ENCODE measurements at places on chromosomes 2 and 18.

DNA sequence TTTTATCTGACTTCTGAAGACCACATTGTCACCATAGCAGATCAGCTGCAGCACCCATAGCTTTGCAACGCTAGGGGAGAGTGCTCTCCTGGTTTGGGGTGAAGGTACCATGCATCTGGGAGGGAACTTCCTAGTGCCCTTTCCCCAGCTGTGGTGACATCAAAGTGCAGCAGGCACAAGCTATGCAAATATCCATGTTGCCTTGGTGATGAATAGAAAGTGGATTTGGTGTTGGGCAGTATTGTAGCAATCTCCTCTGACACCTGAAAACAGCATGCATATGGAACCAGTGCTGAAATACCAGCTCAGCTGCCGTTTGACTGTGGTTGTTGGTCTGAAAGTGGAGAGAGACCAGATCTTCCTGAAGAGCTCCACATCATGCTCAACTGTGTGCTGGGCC lies 37.1 kb downstream of the BCL2L11 start:
- DNase-seq, result no peak

DNA sequence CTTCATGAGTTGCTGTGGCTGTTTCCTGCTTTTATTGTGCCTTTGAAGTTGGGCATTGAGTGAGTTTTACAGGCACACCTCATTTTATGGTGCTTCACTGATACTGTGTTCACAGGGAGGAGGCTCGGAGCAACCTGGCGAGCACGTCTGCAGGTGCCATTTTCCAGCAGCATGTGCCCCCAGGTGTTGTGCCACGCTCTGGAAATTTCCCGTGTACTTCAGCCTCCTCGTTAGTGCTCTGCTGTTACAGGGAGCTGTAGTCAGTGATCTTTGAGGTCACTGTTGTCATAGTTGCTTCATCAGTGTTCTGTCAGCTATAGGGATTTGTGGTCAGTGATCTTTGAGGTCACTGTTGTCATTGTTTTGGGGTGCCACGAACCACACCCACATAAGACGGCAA lies 20.1 kb downstream of the CTDP1 start:
- DNase-seq, result no peak

DNA sequence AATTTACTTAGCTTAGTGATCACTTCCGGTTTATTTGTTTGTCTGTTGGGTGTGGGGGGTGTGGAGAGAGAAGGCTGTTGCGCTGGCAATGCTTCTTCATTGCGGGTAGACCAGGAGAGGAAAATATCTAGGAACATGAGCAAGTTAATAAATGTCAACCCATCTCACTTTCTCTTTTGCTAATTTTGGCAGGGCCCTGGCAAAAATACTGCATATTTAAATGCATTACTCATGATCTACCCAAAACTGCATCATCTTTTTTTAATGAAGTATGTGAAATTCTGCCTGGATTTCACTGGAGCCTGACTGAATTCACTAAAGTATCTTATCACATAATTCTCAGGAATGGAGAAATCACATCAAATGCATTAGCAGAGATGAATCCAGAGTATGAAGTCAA lies 1131.0 kb upstream of the NXPH2 start:
- DNase-seq, result no peak

DNA sequence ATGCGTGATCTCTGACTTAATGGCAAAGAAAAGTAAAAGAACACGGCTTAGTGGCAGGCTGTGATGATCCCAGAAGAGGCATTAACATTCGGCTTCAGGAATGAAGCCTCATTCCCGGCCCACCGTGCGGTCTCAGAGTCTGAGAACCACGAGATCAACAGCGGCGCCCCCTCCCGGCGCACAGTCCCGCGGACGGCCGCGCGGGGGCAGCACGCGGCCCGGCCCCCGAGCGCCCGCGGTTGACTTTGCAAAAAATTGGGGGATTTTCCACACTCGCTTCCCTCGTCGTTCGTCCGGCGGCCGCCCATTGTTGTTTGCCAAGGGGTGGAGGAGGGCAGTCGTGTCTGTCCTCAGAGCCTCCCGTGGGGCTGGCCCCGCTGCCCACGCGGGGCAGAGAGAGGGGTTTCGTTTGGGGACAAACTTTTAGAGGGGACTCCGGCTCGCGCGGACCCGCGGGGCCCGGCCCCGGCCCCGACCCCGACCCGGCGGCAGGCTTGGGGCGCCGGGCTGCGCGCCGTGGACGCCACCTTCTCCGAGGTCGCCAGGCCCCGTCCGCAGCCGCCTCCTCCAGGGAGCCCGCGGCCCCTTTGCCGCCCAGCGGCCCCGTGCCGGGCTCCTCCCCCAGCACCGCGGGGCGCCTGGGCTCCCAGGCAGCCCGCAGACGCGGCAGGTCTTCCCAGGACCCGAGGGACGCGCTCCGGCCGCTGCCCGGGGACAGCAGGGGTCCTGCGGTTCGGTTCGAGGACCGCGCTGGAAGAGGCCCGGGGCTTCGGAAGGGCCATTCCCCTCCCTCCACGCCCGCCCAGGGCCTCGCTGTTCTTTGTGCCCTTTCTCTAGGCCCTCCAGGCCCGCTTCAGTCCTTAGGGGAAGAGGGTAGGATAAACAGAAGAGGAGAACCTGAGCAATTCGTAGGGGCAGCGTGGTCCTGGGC lies 3.4 kb upstream of the HS6ST1 start:
- peak; percentile 69 for DNase-seq

- DNase-seq, result no peak
These were observed 16.4 kb downstream of the TNS1 start for GRCh38 chr2:217986256-217986961.

GRCh38 chr18:46067438-46068007 lies 4.5 kb downstream of the PSTPIP2 start:
- DNase-seq, result no peak

GRCh38 chr18:25496544-25496943 lies 144.6 kb upstream of the ZNF521 start:
- DNase-seq, result no peak

DNA sequence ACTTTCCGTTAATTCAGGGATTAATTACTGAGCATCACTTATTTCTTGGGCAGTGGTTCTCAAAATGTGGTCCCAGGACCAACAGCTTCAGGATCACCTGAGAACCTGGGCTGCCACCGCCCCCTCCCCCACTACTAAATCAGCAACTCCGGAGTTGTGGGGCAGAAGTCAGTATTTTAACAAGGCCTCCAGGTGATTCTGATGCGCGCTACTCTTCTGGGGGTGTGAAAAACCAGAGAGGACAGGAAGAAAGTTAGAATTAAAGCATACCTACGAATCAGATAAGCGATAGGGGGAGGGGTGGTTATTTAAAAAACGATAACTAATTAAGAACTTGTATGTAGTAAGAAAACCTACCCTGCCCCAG lies 319 bp downstream of the ZSCAN30 start:
- no peak for DNase-seq

DNA sequence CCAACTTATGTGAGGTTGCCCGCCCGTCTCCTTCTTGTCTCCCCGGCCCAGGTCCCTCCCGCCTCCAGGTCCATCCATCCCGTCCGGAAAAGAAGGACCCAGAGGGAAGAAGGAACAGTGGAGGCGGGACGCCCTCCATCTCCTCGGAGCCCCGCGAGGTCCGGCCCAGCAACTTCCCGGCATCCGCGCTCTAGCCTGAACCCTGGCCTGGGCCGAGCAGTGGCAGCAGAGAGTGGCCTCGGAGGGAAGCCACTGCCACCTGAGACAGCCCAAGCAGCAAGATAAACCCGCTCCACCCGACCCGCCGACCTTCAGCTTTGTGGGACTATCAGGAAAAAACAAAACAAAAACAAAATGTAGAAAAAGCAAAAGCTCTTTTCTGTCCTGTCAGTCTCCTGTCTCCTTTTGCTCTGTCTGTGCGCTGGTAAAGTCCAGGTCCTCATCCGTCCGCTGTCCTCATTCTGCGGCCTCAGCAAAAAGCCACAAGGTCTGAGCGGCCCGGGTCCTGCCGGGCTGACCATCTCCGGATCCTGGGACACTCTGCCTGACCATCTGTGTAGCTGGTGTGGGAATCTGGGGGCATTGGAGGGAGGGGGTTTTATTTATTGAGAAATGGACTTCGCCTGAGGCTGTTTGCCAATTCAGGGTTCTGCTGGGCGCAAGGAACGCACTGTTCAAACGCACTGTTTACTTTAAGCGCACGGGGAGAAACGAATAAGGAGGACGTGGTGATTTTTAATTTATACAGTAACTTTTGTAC lies 3.1 kb downstream of the DLX1 start:
- no peak for DNase-seq

DNA sequence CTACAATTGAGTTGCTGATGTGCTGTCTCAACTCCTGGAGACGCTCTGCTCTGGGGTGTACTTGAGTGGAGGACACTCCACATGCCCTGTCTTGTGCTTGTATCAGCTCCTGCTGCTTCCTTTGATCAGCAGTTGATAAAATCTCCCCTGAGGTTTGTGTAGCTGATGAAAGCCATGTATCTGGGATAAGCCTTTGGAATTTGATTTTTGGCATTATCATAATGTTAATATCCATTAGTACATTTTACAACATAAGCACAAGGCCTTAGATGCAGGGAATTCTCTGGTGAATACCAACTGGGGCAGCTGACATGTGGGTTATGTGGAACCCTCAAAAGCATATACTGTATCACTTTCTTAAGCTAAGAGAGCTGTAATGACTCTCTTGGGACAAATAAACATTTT lies 222.7 kb upstream of the ITGA4 start:
- no peak for DNase-seq

- no peak for DNase-seq
These were observed 16.3 kb downstream of the ABCB11 start for GRCh38 chr2:169014780-169015179.

DNA sequence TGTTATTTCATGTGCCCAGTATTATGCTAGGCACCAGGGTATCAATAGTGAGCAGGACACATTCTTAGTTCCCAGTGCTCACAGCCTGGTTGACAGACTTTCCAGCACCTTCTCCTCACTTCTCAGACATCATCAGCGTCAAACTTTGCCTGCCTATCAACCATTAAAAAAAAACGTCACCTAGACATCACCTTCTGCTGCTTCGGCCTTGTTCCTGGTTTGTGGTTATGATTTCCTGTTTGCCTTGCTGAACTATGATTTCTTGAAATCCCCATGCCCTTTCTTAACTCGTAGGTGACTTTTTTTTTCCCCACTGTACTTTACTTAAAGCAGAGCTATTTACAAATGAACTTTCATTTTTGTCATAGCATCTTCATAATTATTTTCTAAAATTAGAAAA lies 60.4 kb upstream of the NABP1 start:
- peak; percentile 8 for DNase-seq

DNA sequence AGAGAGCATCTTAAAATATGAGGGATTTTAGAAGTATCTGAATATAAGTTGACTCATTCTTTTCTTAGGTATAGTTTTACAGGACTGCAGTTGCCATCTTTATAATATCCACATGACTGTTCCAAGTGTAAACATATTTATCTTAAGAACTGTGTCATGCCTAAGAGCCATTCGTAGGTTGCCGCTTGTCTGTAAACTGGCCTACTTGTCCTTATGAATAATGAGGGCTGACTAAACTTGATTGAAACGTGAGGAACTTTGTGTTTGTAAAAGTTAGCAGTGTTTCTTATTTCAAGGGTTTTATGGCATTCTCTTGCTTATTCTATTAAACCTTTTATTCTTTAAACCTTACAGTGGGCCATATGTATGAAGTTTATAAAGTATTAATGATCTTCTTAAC lies 99.6 kb downstream of the MAP3K20 start:
- DNase-seq, result no peak

DNA sequence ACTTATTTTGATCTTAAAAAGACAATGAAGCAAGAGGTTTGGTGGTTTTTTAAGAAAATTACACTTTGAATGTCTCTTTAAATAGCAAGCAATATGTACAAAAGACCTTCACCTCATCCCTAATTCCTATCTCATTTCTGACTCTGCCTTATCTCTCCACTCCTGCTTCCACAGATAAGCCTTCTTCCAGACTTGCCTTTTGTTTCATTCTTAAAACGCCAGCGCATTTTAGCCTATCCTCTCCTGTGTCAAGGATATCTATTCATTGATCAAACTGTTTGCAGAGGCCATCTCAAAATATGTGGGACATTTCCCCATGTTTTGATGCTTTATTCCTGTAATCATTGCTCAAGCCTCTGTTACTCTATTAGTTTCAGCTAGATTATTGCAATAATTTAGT lies 562.5 kb downstream of the PARD3B start:
- no peak for DNase-seq

GRCh38 chr2:170002096-170002495 lies 174.8 kb downstream of the UBR3 start:
- no peak for DNase-seq

- DNase-seq, result no peak
These were observed 16.1 kb upstream of the SPTBN1 start for GRCh38 chr2:54440050-54440449.

DNA sequence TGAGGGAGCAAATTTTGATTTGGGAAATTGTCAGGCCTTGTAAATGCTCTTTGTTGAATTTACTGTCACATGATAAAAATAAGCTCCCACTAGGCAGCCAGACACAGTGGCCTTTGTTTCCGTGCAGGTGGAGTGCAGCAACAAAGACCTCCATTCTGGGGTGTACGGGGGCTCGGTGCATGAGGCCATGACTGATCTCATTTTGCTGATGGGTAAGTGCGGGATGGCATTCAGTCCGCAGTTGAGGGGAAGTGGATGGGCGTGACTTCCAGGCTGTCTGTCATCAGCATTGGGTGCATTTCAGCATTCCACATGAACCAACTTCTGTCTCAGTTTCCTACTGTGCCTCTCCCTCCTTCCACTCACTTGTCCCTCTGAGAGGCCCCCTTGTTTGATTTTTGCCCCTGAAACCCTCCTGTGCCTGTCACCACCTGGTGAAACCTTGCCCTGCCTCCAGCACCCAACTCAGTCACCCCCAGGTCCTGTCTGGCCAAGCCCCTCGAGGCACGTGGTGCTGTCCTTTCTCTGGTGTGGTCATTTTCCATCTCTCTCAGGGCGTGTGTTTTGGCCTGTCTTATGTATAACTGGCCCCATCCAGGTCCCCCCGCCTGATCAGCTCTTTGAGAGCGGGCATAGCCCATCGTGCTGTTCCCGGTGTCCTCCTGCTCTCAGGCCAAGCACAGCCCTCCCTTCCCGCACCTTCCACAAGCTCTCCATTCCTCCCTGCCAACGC lies 16.3 kb downstream of the CNDP2 start:
- no peak for DNase-seq

GRCh38 chr2:239585422-239585821 lies 184.6 kb upstream of the HDAC4 start:
- no peak for DNase-seq

DNA sequence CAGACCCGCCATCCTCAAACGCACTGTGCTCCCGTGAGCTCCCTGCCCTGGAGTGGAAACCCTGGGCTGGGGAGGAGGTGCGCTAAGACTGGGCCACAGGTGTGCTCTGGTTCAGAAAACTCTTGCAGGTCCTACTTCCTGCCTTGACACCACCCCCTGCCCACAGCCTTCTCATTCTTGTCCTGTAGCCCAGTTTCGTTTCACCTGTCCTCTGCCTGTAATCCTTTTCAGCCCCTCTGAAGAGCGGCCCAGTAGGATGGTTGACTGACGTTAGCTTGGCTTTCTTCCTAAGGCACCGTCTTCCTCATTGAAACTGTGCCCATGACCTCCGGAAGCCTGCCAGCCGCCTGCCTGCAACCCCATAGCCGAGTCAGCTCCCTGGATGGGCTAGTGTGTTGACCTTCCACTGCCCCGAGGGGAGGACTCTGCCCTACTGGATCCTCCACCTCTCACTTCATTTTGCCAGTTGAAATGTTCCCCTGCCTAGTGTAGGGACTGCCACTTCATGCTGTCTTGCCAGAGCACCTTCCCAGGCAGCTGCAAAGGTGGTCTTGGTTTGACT lies 116.9 kb downstream of the AGAP1 start:
- no peak for DNase-seq

- no peak for DNase-seq
These were observed 513.8 kb downstream of the ZEB2 start for GRCh38 chr2:144006139-144006538.

GRCh38 chr18:25229081-25229480 lies 122.9 kb downstream of the ZNF521 start:
- DNase-seq, result no peak

All from stimulated activated CD8-positive, alpha-beta memory T cell treated with anti-CD3 and anti-CD28 coated beads, Interleukin-7, amount 100 ng/mL, for 1 hour (primary cell).